EL (cell line): ENCODE measurements at places on chromosomes 5 and 9.
A peak's percentile ranks its signal among the peaks of the same experiment; 100 is the strongest.

DNA sequence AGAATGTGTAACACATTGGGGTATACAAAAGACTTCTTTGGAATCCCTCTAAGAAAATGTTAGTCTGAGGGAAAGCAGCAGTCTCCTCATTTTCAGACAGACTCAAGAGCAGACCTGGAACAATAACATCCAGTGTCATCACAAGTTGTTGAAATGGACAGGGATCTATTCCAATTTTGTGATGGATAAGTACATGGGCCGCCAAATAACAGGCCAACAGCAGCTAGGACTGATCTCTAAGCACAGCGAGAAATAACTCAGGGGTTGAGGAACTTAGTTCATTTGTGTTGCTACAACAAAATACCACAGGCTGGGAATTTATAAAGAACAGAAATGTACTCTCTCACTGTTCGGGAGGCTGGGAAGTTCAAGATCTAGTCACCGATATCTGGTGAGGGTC is 7.6 kb upstream of the ITGA2 start:
- DNase-seq = no peak

GRCh38 chr9:89669361-89669842 is 64.6 kb downstream of the GADD45G start:
- no peak for DNase-seq

- DNase-seq = no peak
Observed at GRCh38 chr9:11871852-11872251, 821.3 kb upstream of the TYRP1 start.

GRCh38 chr9:76161541-76161940 is 232.7 kb downstream of the RFK start:
- DNase-seq = peak; percentile 9
